Activated CD4-positive, alpha-beta T cell treated with anti-CD3 and anti-CD28 coated beads, Interleukin-2, amount 10 ng/mL, durations not matched to agents 7 days and 5 days (primary cell): ENCODE measurements at places on chromosomes 5 and 9. TPM values are rescaled to one million over a fixed set of nuclear protein-coding genes. Genes with fewer than 3 reads are reported as not detected.

GRCh38 chr9:110356639-110357395 lies 19.2 kb upstream of the TXNDC8 start:
- DNase-seq: no peak

DNA sequence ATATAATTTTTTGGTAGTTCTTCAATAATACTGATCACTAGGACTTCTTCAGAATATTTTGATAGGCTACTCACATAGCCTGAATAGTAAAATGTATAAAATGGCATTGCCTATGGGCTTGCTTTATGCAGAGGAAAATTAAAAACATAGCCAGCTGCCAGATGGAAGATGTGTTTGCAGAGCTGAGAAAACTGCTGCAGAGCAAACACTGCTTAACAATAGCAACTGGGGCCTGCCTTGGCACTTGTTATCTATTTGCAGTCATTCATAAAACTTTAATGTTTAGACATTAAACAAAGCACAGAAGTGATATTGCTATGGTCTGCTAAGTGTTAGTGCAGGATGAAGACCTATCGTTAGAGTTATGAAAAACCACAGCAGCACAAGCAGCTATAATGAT lies 151.5 kb upstream of the SMC2 start:
- no peak for DNase-seq

- DNase-seq: no peak
Measured at GRCh38 chr5:92505145-92505544, 1075.9 kb downstream of the NR2F1-AS1 start.

DNA sequence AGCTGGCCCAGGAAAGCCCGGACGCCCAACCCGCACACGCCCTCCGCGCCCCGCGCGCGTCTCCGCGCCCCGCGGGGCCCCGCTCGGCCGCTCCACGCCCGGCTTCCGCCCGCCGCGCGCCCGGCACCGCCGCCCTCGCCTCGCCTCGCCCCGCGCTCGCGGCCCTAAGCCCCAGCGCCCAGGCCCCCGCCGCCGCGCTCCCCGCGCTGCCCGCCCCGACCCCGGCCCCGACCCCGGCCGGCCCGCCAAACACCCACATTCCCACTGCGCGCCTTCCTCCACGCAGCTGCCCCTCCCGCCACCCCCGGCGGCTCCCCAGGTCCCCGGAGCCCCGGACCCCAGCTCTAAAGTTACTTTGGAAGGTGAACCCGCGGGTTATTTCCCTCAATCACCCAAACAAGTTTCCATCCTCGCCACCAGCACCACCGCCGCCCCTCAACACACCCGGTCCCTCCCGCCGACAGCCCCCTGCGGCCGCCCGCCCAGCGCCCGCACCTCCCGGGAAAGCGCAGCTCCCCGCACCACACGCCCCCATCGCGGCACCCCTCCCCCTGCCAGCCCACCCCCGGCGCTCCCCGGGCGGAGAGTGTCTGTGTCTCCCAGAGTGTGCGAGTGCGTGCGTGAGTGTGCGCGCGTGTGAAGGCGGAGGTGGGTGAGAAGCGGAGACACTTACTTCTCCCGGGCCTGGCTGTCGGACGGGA lies 439 bp downstream of the SSBP2 start:
- DNase-seq: peak; percentile 25

Gene CDC23
- total RNA-seq: 34.6 TPM

DNA sequence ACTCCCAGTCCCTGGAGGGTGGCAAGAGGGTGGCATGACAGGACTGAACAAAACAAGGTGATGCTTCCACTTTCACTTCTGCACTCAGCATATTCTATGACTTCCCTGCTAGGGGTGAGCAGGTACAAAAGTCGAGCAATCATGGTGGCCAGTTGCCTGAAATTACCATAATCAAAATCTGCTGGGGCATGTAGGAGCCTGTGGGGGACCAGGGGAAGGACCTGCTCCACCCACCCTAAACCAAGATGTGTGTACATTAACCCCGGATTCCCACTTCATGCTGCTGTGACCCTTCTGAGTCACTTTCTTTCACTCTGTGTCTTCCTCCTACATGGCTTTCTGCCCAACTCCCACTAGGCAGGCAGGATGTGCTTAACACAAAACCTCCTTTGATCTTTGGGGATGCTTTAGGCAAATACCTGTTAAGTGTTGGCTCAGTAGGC lies 73.3 kb upstream of the PHF24 start:
- peak; percentile 12 for DNase-seq

- peak; percentile 63 for DNase-seq
Measured at GRCh38 chr5:138032028-138032571, 779 bp downstream of the FAM13B start.

Gene SLC23A1
- total RNA-seq: 0.77 TPM

Gene KCNMB1
- not detected for total RNA-seq

DNA sequence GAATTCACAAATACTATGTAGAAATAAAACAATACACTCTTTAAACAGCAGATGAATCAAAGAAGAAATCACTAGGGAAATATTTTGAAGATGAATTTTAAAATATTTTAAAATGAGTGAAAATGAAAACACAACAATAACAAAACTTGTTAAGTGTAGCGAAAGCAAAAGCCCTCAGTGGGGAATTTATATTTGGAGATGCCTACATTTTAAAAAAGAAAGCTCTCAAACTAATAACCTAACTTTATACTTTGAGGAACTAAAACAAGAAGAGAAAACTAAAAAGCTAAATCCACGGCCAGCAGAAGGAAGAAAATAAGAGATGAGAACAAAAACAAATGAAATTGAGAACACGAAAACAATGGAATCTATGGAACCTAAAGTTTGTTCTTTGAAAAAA lies 22.7 kb downstream of the SPDL1 start:
- no peak for DNase-seq

DNA sequence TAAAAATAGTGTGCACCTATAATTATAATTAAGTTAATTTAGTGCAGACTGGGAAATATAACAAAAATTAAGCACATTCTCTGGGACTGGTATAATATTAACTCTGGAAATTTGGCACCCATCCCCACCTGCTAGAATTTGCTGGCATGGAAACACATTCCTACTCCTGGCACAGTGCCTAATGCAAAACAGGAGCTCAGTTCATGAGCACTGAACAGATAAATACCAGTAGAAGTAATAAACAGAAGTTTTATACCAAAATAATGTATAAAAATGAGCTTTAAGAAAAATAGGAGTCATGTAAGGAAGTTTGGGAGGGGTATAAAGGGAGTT lies 23.7 kb upstream of the NPR3 start:
- DNase-seq: no peak

DNA sequence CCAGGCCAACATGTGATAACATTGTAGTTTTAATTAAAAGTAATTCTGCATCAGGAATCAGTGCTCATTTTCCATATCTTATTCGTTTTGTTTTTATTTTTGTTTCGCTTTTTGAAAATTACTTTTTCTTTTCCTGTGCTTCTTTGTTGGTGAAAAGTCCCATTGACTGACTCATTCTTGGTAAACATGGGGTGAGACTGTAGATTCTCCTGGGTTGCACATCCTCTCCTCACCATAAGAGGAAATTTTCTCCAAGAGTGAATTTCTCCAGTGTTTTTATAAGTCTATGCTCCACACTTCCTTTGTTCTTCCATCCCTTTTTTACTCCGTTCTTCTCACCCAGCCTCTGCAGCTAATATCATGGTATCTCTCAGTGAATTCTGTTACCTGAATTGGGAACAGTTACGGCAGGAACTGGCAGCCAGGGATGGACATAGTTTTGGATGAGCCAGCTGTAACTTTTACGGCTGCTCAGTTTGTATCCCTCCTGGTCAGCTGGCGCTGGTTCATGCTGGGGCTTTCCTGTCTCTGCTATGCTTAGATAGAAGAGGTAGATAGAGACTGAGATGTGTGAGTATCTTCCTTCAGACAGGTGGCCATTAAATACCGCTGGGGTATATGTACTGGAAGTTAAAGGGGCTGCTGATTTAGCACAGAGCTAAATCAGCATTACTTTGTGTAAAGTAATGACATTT lies 80.0 kb downstream of the MAN2A1 start:
- no peak for DNase-seq

GRCh38 chr9:20216438-20216837 lies 405.9 kb downstream of the MLLT3 start:
- no peak for DNase-seq

Gene ELAVL2
- not detected for total RNA-seq

- no peak for DNase-seq
Measured at GRCh38 chr5:102975457-102976182, 144.3 kb downstream of the GIN1 start.

Gene APBA1
- 1.6 TPM for total RNA-seq

GRCh38 chr5:126450346-126450745 lies 27.1 kb downstream of the GRAMD2B start:
- DNase-seq: peak; percentile 45

GRCh38 chr5:139646111-139646510 lies 2.0 kb upstream of the CXXC5 start:
- no peak for DNase-seq

Gene SHISAL2B
- not detected for total RNA-seq

DNA sequence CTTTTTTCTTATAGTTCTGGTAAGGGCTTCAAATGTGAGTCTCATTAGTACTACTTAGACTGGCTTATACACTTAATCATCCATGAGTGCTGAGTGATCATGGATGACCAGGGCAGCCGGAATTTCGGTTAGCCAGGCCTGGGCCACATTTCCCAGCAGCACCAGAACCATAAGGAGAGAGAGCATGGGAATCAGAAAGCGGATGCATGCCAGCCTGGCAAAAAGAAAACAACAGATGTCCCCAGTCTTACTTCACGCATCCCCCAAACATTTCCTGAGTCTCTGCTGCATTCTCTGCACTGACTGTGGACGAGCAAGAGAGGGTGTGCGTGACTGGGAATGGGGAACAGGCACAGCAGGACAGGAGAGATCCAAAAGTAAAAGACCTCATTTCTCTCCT lies 371.1 kb upstream of the ZNF608 start:
- no peak for DNase-seq

DNA sequence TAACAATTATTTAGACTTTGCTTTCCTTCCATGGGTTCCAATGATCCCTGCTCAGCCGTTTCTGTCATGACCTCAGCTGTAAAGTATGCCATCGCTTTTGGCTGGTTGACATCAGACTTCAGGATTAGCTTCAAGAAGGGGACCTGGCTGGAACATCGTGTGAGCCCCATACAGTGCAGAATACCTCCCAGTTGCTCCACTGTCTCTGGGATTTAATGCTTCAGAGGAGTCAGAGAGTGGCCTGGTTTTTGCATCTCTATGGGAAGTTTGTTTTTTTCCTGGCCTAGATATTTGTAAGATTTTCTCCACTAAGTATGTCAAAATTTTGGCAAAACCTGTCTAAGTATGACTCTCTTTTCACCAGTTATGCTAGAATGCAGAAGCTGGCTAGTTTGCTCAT lies 216.9 kb downstream of the GABBR2 start:
- no peak for DNase-seq
